ENCODE measurements at places on chromosomes 6 and 20.
A peak's percentile ranks its signal among the peaks of the same experiment; 100 is the strongest.

- no peak overlapping the region for H3K4me3 ChIP-seq
- no peak overlapping the region for H3K27ac ChIP-seq
- no peak for DNase-seq
- no peaks in the 10 kb centered on the region for H3K4me1 ChIP-seq
- H3K36me3 ChIP-seq = no peaks in the 10 kb centered on the region
These were observed 169.9 kb downstream of the CARMIL1 start for GRCh38 chr6:25448965-25449538.

GRCh38 chr6:19312241-19312978 is 524.8 kb upstream of the ID4 start:
- H3K4me1 ChIP-seq = no peaks in the 10 kb centered on the region
- H3K27me3 ChIP-seq = no peaks in the 10 kb centered on the region
- H3K4me3 ChIP-seq = no peak overlapping the region
- DNase-seq = no peak

DNA sequence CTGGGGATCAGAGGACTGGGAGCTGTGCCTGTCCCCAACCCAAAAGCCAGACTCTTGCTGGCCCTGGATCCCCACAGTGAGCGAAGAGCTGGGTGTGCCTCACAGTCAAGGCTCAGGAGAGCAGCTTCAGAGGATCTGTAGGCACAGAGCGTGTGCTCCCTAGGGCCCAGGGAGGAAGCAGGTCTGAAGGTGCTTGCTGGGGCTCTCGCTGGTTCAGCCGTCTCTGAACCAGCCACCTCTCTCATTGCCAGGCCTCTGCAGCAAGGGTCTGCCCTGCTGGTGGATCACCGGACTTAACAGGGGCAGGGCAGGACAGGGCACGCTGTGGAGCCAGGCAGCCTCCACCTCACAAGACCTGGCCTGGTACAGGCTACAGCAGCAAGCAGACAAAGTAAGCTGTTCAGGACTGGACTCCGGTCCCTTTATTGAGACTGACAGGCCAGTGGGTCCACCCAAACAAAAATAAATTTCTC is 13.8 kb downstream of the PCIF1 start:
- no peaks in the 10 kb centered on the region for H3K27me3 ChIP-seq
- no peak overlapping the region for H3K27ac ChIP-seq
- H3K4me1 ChIP-seq = peaks cover 10% of the 10 kb centered on the region
- no peak overlapping the region for H3K4me3 ChIP-seq
- no peak for DNase-seq
- peaks cover 88% of the 10 kb centered on the region for H3K36me3 ChIP-seq

DNA sequence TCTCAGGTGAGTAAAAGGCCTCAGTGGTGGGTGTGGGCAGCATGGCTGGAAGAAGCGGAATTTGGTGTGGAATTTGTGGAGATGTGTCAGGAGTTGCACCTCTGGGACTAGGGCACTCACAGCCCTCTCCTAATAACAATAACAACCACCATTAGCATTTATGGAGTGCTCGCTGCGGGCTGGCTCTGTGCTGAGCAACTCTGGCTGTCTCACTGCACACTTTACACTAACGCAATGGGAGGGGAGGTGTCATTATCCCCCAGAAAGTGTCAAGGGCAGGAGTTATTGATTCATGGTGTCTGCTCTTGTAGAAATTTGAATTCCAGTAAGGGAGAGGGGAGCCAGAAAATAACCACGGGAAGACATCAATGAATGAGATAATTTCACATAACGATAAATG is 22.7 kb upstream of the SCRT2 start:
- no peak overlapping the region for H3K4me3 ChIP-seq
- H3K27me3 ChIP-seq = no peaks in the 10 kb centered on the region
- H3K4me1 ChIP-seq = no peaks in the 10 kb centered on the region
- no peak for DNase-seq
- no peak overlapping the region for H3K27ac ChIP-seq
- no peaks in the 10 kb centered on the region for H3K36me3 ChIP-seq

- no peaks in the 10 kb centered on the region for H3K36me3 ChIP-seq
- H3K27ac ChIP-seq = no peak overlapping the region
- peaks cover 24% of the 10 kb centered on the region for H3K4me1 ChIP-seq
- H3K4me3 ChIP-seq = no peak overlapping the region
- peak; percentile 63 for DNase-seq
These were observed 3.5 kb upstream of the EFHC1 start for GRCh38 chr6:52416629-52417151.

DNA sequence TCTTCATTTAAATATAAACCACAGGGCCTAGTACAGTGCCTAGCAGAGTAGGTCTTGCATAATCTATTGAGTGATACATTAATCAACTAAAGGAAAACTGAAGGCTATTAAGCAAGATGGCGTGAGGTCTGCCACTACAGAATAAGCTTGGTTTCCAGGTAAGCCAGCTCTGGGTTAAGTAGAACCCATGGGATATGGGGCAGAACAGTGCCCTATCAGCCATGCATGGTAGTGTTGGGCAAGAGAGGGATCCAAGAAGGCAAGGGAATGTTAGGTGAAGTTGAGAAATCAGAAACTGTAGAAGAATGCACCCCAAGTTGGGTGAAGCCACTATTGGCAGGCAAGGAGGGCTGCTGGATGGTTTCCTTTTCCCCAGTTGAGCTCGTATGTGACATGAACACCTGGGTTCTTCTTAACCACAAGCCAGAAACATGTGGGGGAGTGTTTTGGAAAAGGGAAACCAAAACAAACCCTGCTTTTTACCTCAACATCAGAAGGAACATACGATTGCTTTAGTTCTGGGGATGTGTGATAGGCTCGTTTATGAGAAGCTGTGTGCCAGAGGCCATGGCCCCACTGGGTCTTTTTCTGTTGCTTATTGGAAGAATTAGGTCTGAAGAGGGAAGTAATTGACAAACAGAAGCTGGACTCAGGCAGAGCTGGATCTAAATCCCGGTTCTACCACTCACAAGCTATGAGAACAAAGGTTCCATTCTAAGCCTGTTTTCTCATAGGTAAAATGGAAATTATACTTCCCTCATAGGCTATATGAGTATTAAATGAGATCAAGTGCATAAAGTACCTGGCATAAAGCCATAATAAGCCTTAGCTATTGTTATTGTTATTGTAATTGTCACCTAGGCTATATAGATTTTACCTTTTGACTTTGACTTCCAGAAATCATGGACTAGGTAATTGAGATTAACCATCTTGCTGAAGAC is 33.5 kb downstream of the NEDD9 start:
- DNase-seq = peak; percentile 56
- peaks cover 4% of the 10 kb centered on the region for H3K36me3 ChIP-seq
- peak overlapping the region; percentile 48 for H3K27ac ChIP-seq
- H3K4me3 ChIP-seq = peak overlapping the region; percentile 17
- no peaks in the 10 kb centered on the region for H3K27me3 ChIP-seq

DNA sequence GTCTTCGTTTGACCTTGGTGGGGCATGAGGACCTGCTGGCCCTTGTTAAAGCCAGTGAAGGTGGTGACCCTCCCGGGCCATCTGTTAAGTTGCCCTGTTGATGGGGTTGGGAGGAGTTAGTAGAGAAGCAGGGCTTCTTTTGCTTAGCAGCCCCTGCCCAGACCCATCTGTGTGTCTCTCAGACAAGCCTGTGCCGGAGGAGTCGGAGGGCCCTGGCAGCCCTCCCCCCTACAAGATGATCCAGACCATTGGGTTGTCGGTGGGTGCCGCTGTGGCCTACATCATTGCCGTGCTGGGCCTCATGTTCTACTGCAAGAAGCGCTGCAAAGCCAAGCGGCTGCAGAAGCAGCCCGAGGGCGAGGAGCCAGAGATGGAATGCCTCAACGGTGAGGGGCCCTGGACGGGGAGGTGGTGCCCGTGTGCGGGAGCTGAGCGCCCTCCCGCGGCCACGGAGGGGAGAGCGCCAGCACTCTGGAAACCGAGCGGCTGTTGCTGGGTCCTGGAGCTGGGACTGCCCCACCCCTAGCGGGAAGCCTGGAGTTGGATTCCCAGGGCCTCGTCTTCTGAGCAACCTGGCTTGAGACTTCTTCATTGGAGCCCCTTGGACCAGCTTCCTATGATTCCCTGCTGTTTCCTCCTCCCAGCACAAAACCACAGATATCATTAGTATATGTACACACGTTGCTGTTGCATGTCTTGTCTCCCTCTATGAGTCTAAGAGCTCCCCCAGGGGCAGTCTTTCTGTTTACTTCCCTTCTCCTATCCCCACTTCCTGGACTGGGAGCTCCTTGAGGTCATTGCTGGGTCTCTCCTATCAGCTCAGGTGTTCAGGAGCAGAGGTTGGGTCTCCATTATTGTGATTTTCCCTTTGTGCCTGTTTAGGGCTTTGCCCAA is 27.6 kb upstream of the SRF start:
- H3K4me1 ChIP-seq = peaks cover 21% of the 10 kb centered on the region
- no peaks in the 10 kb centered on the region for H3K36me3 ChIP-seq
- peak; percentile 86 for DNase-seq
- H3K4me3 ChIP-seq = peak overlapping the region; percentile 29
- H3K27ac ChIP-seq = no peak overlapping the region
- H3K27me3 ChIP-seq = no peaks in the 10 kb centered on the region

GRCh38 chr6:4180652-4181255 is 45.4 kb upstream of the ECI2 start:
- no peaks in the 10 kb centered on the region for H3K27me3 ChIP-seq
- H3K4me3 ChIP-seq = no peak overlapping the region
- no peak for DNase-seq
- H3K4me1 ChIP-seq = no peaks in the 10 kb centered on the region
- no peaks in the 10 kb centered on the region for H3K36me3 ChIP-seq
- H3K27ac ChIP-seq = no peak overlapping the region

DNA sequence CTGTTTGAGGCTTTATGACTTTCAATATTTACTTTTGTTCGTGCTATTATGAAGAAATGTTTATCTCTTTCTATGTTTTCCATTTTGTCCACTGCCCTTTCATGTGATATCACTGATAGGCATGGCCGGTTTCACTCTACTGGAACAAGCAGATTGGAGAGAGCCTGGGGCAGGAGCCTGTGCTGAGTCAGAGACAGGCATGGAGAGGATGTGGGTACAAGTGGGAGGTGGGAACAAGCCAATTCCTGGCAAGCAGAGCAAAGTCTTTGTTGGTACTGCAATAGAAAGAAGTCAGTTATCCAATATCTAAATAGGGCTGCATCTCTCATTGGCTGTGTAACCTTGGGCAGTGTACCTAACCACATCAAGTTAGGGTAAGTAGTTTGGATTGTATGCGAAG is 545.6 kb upstream of the MAP3K7 start:
- H3K27me3 ChIP-seq = no peaks in the 10 kb centered on the region
- no peaks in the 10 kb centered on the region for H3K4me1 ChIP-seq
- no peak overlapping the region for H3K27ac ChIP-seq
- H3K36me3 ChIP-seq = no peaks in the 10 kb centered on the region
- H3K4me3 ChIP-seq = no peak overlapping the region

GRCh38 chr20:50592282-50593004 is 82.3 kb downstream of the PTPN1 start:
- H3K36me3 ChIP-seq = peaks cover 9% of the 10 kb centered on the region
- H3K4me1 ChIP-seq = no peaks in the 10 kb centered on the region
- H3K27me3 ChIP-seq = no peaks in the 10 kb centered on the region
- no peak overlapping the region for H3K27ac ChIP-seq
- no peak overlapping the region for H3K4me3 ChIP-seq

DNA sequence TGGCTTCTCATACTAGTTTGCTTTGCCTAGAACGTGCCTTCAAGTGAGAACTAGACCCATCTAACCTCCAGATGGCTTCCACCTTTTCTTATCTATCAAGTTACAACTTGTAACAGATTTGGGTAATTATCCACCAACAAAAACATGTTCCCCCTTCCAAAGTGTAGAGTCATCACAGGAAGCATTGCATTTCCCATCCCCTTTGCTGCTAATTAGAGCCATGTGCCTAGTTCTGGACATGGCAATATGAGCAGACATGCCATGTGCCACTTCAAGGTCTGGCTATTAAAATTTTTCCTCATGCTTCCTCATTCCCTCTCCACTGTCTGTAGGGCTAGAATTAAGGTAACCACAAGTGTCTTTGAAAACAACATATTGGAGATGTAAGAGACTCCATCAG is 814.4 kb downstream of the TENT5A start:
- no peaks in the 10 kb centered on the region for H3K4me1 ChIP-seq
- H3K36me3 ChIP-seq = no peaks in the 10 kb centered on the region
- H3K27ac ChIP-seq = no peak overlapping the region
- no peaks in the 10 kb centered on the region for H3K27me3 ChIP-seq
- DNase-seq = no peak
- no peak overlapping the region for H3K4me3 ChIP-seq

GRCh38 chr20:63090682-63091571 is 84.2 kb upstream of the BHLHE23 start:
- H3K27me3 ChIP-seq = peaks cover 11% of the 10 kb centered on the region
- H3K4me3 ChIP-seq = no peak overlapping the region

DNA sequence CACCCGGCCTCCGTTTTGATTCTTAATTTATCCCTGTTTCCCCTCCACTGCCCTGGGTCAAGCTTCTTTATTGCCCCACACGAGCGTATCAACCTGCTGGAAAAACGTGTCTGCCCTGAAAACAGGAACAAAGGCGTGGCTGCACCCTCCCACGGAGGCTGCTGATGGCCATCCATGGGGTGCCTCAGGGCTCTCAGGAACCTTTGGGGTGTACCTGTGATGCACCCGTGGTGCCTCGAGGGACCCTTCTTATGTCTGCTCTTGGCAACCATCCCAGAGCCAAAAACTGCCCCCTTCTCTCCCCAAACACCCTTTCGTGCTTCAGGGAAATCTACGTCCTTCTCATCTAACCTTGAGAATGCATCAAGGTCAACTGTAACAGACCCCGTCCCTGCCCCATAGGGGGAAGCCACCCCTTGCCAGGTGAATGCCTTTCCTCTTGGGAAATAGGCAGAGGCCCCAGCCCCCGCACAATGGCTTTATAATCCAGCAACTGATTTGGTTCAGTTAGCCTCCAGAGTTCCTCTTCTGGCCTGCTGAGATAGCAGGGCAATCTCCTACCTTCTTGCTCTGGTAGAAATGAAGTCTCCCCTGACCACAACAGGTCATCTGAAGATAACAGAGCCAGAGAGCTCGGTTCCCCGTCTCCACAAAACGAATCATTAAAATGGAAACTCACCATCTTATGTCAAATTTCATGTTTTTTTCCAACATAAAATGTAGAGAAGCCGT is 29.4 kb downstream of the PSMG4 start:
- no peaks in the 10 kb centered on the region for H3K4me1 ChIP-seq
- peak; percentile 21 for DNase-seq
- no peaks in the 10 kb centered on the region for H3K27me3 ChIP-seq
- H3K36me3 ChIP-seq = no peaks in the 10 kb centered on the region

DNA sequence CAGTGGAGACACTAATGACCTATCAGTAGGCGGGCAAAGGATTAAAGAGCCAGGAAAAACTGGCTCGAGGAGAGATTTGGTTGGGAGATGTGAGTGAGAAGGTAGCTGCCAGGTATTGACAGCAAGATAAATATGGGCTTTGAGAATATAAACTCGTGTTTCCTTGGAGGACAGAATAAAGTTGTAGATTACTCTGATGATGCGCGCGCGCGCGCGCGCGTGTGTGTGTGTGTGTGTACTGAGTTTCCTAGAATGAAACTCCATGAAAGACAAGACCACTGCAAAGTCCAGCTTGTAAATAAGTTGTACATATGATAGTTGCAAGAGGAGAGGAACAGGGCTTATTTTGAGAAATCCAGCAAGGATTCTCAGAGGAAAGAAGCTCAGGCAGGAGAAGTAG is 13.3 kb upstream of the TREM2 start:
- H3K4me3 ChIP-seq = no peak overlapping the region
- no peaks in the 10 kb centered on the region for H3K27me3 ChIP-seq
- DNase-seq = no peak
- H3K27ac ChIP-seq = no peak overlapping the region
- no peaks in the 10 kb centered on the region for H3K4me1 ChIP-seq

Measured in CD8-positive, alpha-beta memory T cell (primary cell).